Osteocyte (in vitro differentiated cells): ENCODE measurements at places on chromosomes 2 and 18.
A peak's percentile ranks its signal among the peaks of the same experiment; 100 is the strongest.

GRCh38 chr2:5854797-5855196 lies 162.6 kb downstream of the SOX11 start:
- DNase-seq: no peak

DNA sequence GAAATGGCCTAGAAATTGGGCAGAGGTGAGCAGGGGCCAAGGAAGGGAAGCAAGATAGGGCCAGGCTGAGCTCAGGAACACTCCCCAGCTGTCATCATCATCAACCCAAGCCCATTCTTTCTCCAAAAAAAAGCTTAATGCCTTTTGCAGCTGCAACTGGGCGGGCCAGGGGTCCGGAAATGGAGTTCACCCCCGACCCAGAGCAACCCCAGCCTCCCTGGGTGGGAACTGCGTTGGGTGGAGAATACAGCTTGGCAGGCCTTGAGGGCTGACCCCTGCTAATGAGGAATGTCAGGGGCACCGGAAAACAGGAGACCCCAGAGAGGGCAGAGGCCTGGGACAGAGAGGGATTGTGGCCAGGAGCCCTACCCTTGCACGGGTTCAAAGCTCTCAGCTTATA lies 64.8 kb downstream of the TNS1 start:
- DNase-seq: no peak

DNA sequence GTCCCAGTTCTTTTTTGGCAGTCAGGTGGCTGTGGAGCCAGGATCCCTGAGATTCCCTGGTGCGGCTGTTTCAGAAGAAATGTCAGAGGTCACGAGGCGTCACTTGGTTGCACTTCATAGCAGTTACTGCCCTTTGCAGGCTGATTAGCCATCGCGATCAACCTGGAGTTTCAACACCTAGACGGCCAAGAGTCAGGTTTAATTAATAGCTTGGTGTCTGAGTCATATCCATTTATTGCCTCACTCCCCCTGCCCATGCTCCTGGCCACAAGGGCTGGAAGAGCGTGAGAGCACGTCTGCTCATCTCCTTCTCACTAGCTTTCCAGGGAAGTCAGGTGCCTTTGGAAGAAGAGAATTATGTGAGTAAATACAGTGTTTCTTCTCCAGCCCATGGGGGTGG lies 552.3 kb downstream of the TSN start:
- no peak for DNase-seq

DNA sequence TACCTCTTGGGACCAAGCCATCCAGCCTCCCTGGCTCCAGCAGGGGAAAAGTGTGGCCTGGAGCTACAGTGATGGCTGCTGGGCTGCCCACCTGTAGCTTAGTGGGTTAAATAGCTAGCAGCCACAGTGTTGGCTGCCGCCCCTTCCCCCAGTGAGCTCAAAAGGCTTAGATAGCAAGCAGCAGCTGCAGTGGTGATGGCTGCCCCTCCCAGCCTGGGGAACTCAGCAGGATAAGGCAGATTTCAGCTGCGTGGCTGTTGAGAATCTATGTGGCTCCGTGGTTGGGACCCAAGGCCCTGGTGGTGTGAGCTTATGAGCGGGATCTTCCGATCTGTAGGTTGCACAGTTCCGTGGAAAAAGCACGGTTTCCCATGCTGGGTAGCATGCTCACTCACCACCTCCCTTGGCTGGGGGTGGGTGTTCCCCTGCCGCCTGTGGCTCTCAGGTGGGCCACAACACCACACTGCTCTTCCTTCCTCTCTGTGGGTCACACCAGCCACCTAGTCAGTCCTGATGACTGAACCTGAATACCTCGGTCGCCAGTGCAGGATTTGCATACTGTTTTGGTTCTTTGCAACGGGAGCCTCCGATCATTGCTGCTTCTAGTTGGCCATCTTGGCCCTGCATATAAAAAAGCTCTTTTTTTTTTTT lies 946.5 kb upstream of the FAM98A start:
- DNase-seq: no peak

DNA sequence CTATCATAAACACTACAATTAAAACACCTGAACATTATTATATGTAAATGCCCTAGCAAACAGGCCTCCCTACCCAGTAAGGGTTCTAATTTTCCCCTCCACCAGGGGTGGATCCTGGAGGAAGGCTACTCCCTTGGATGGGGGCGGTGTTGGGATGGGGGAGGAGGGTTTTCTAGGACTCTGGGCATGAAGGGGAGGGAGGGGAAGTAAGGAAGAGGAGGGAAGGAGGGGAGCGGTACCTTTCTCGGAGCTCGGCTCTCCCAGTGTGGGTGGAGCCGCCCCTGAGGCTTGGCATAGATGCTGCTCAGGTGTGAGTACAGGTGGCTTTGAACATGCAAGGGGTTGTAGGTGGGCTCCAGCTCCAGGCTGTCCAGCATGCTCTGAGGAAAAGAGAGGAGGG lies 5.4 kb downstream of the DOK1 start:
- DNase-seq: no peak

- no peak for DNase-seq
Observed at GRCh38 chr2:121837591-121837990, 82.1 kb downstream of the TSN start.

- peak; percentile 93 for DNase-seq
Observed at GRCh38 chr2:218301176-218301819, 9.0 kb upstream of the TMBIM1 start.

DNA sequence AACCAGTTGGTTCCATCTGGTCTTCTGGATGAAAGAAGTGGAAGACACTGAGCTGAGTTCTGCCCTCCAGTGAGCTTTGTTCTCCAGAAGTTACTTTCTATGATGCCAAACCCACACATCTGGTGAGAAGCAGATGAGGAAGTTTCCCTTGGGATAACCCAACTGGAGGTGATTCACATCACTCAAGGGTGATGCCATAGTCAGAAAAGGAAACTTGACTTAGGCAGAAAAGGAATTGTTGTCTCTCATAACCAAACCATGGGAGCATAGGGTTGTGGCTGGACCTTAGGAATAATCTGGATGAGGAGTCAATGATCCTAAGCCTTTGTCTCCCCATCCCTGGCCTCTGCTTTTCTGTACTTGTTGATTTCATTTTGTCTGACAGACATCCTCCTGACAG lies 43.7 kb downstream of the CDC42EP3 start:
- DNase-seq: no peak

GRCh38 chr18:23106575-23106974 lies 28.7 kb upstream of the CABLES1 start:
- peak; percentile 86 for DNase-seq

DNA sequence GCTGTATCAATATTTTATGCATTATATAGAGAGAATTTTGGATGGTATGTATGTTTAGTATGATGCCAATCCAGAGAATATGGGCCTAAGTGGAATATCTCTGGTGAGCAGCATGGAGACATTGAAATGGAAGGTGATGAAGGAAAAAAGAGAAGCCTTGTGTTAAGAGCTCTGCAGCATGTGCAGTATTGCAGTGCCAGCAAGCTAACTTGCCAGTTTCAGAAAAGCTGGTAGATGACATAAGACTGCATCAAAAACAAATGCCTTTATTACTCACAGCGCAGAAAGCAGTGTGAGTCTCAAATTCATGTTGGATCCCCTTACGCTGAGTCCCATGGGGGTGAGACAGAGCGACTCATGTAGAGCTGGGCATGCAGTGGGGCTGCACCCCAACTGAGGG lies 280.2 kb downstream of the CTNNA2 start:
- DNase-seq: no peak

DNA sequence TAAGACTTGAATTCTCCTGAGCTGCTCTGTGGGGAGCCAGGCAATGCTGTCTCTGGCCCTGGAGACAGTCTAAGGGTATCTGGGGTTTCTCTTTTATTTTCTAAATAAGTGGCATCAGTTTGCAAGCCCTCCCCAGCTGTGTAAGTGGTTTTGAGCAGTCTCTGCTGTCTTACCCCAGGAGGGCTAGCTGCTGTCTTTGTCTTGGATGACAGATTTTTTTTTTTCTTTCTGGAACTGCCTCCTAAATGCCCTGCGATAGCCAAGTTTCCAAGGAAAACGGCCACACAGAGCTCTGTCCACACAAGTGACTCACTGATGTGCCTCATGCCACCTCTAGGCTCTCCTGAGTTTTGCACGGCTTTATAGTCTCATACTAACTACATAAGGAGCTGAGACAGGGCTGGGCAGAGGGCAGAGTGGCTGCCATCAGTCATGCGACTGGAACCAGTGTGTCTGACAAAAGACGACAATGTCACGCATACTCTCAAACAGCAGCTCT lies 37.2 kb upstream of the THOC1 start:
- DNase-seq: no peak

DNA sequence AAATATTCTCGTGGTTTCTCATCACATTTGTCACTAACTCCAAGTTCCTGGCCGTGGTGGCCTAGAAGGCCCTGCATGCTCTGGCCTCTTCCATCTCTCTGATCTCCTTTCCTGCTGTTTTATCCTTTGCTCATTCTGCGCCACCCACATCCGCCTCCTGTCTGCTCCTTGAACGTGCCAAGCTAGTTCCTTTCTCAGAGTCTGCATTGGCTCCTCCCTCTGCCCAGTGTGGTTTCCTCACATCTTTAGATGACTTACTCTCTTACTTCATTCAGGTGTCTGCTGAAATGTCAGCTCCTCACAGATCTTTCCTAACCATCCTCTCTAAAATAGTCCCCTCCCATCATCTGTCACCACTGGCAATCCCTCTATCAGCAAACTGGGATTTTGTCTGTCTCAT lies 158.6 kb upstream of the RBMS1 start:
- DNase-seq: no peak

DNA sequence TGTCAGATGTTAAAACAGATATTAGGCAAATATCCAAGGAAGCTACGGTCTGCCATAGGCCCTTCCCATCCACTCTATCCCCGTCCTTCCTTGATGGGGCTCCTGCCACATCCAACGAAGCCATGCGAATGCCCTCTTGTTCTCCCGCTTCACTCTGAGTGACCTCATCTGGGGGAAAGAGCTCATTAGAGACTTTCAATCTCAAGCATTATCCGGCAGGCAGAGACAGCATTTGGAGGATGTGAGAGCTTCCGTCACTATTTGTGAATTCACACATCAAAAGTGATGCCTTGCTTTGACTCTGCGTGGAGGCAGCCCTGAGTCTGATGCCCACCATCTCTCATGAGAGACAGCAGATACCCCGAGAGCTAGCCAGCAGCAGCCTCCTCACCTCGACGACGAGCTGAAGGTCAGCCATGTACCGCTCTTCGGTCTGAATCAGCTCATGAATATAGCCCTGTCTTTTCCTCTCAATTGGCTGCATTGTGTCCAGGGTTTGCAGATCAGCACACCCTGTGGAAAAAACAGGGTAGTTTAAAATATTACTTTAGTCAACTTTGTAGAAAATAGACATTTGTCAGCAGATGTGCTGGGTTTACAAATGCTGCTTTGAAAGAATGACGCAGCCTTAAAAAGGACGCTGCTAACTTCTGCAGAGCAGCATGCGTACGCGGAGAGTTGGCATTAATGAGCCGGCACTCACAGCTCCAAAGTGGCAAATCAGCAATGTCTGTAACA lies 45.9 kb downstream of the FAM228A start:
- DNase-seq: no peak

GRCh38 chr2:64330281-64331113 lies 123.5 kb upstream of the LGALSL start:
- peak; percentile 91 for DNase-seq

GRCh38 chr2:95272781-95273180 lies 1.5 kb upstream of the PROM2 start:
- peak; percentile 48 for DNase-seq

- DNase-seq: no peak
Observed at GRCh38 chr2:70463997-70464396, 89.6 kb downstream of the TGFA start.

DNA sequence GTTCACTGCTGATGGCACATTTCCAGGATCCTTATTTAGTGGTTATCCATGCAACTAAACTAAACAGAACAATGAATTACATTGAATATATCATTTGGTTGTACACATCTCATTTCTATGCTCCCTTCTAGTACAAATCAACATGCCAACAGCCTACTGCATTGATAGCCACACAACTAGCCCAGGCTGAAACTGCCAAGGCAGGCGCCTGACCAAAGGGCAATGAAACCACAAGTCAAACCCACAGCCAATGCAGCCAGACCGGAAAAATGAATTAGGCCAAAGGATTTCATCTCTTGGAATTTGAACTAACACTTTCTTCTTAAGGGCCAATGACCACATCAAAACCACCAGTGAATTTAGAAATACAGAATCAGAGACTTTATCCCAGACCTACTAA lies 196.4 kb downstream of the NOL4 start:
- no peak for DNase-seq

GRCh38 chr2:109217362-109218086 lies 88.5 kb downstream of the SH3RF3 start:
- DNase-seq: no peak

GRCh38 chr2:116955646-116956045 lies 858.8 kb upstream of the DDX18 start:
- DNase-seq: no peak

- DNase-seq: peak; percentile 42
Observed at GRCh38 chr18:49743117-49743567, 70.2 kb downstream of the ACAA2 start.

- no peak for DNase-seq
Observed at GRCh38 chr2:114864901-114865300, 422.5 kb downstream of the DPP10 start.

DNA sequence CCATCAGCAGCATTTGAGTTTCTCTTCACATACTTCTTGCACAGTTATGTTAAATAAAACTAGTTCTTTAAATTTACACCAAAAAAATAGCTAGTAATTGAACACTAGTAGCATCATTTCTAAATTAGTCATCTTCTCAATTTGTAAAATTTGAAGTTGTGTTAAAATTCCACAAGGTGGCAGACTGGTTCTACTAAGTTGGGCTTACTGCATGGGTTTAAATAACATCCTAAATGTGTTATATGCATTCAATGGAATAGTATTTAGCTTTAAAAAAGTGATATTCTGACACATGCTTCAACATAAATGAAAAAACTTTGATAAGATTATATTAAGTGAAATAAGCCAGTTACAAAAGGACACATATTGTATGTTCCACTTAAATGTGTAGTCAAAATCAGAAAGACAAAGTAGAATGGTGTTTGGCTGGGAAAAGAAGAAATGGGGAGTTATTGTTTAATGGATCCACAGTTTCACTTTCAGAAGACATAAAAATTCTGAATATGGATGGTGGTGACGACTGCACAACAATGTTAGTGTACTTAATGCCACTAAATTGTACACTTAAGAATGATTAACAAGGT lies 28.7 kb upstream of the RPRD1A start:
- no peak for DNase-seq

DNA sequence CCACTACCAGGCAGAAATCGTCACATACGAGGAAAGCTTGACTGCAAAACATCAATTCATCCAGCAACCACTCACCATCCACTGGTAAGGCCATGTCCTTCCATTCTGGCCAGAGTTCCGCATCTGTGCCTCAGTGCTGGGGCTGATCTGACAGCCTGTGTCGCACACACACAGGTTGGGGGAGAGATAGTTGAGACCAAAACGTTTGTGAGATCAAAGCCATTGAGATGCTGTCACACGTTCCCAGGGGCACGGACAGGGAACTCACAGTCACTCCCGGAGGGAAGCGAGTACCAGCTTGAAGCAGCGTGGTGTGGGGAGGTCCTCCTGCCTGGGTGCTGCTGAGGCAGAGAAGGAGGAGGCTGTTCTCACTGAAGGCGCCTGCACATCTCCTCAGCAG lies 458.5 kb upstream of the SALL3 start:
- peak; percentile 77 for DNase-seq

- DNase-seq: no peak
Observed at GRCh38 chr2:186347472-186347871, 138.6 kb upstream of the ZC3H15 start.

- DNase-seq: peak; percentile 48
Observed at GRCh38 chr2:110099471-110100225, 16.0 kb downstream of the MALL start.
